NCI-H460 (cell line): ENCODE measurements at places on chromosomes 13 and 19. TPM values are rescaled to one million over a fixed set of nuclear protein-coding genes. Genes with fewer than 3 reads are reported as not detected.

GPC6 gene
- 16.1 and 16.7 TPM in 2 replicates for total RNA-seq

TBXA2R gene
- total RNA-seq, result 1.2 and 1.4 TPM in 2 replicates

NKG7 gene
- total RNA-seq, result not detected in 2 replicates

GPATCH1 gene
- total RNA-seq, result 4.0 and 5.0 TPM in 2 replicates

HIPK4 gene
- total RNA-seq, result not detected in 2 replicates

PNMA8B gene
- total RNA-seq, result not detected in 2 replicates

KLF1 gene
- total RNA-seq, result 0.52 and 1.3 TPM in 2 replicates

FCHO1 gene
- 4.1 and 4.6 TPM in 2 replicates for total RNA-seq

PLA2G4C gene
- 0.42 and 0.61 TPM in 2 replicates for total RNA-seq

ATP7B gene
- 2.0 and 2.1 TPM in 2 replicates for total RNA-seq

TNNT1 gene
- total RNA-seq, result 18.6 and 25.1 TPM in 2 replicates

FARP1 gene
- total RNA-seq, result 1.5 and 2.6 TPM in 2 replicates

ZNF667 gene
- total RNA-seq, result not detected in 2 replicates

CALR3 gene
- total RNA-seq, result 0.26 TPM in 1 of 2 replicates, not detected in the other

PCSK4 gene
- 0.79 and 2.7 TPM in 2 replicates for total RNA-seq

NDUFA7 gene
- 65.7 and 78.1 TPM in 2 replicates for total RNA-seq

ZNF221 gene
- total RNA-seq, result 2.0 and 2.8 TPM in 2 replicates

MLLT1 gene
- total RNA-seq, result 14.6 and 17.8 TPM in 2 replicates

RGS9BP gene
- total RNA-seq, result 0.12 and 0.15 TPM in 2 replicates

CKM gene
- total RNA-seq, result 0.14 TPM in 1 of 2 replicates, not detected in the other

TIMM29 gene
- total RNA-seq, result 16.5 and 16.6 TPM in 2 replicates

ZNF536 gene
- not detected in 2 replicates for total RNA-seq

NANOS2 gene
- not detected in 2 replicates for total RNA-seq

PSG6 gene
- total RNA-seq, result not detected in 2 replicates

VPS36 gene
- total RNA-seq, result 28.4 and 35.3 TPM in 2 replicates

FAM216B gene
- total RNA-seq, result 2.0 and 2.2 TPM in 2 replicates

PBX4 gene
- total RNA-seq, result 0.57 TPM in 1 of 2 replicates, not detected in the other

ZNF93 gene
- total RNA-seq, result 0.17 TPM in 1 of 2 replicates, not detected in the other

ARHGEF7 gene
- total RNA-seq, result 16.2 and 17.9 TPM in 2 replicates

RHPN2 gene
- 6.0 and 8.0 TPM in 2 replicates for total RNA-seq

ZNF416 gene
- 4.5 and 5.0 TPM in 2 replicates for total RNA-seq

ANKRD24 gene
- total RNA-seq, result 0.20 and 0.37 TPM in 2 replicates
